ENCODE measurements at places on chromosomes 3 and 15.

- no peak for DNase-seq
Measured at GRCh38 chr15:70160803-70161565, 63.3 kb upstream of the TLE3 start.

DNA sequence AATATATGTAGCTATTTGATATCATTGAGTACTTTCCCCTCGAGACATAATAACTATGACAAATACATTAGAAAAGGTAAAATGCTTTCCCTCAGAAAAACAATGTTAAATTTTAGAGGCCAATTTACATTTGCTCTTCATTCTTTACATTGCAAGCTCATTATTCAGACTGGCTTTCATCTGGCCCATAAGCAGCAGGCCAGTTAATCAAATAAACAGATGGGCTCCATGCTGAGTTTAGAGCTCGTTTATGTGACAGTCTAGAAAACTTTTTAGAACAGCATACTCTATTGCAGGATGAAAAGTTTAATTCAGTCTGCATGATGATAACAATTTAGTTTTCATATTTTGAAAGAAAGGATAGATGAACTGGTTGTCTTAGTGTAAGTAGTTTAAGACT lies 150.6 kb downstream of the DUT start:
- DNase-seq, result no peak

- peak; percentile 64 for DNase-seq
Measured at GRCh38 chr15:85639752-85640381, 154.9 kb downstream of the KLHL25 start.

- DNase-seq, result no peak
Measured at GRCh38 chr3:134682196-134682880, 31.5 kb upstream of the KY start.

GRCh38 chr3:14863333-14864100 lies 44.8 kb downstream of the FGD5 start:
- no peak for DNase-seq

DNA sequence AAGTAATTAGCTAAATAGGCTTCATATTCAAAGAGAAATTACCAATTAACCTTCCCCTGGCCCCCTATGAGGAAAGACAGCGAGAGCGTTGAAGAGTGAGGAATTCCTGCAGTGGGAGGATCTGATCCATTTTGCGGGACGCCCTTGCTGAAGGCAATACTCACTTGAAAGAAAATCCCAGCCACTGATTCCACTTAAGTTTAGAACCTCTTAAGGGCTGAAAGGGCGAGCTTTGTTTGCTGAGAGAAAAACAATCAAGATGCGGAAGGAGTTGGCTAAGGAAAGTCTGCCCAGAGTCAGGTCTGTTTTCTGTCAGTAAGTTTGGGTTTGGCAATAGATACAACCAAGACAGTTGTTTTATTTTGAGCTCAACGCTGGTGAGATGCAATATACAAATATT lies 102.8 kb upstream of the GBE1 start:
- DNase-seq, result no peak

GRCh38 chr3:46285931-46286619 lies 43.8 kb downstream of the CCR3 start:
- no peak for DNase-seq

DNA sequence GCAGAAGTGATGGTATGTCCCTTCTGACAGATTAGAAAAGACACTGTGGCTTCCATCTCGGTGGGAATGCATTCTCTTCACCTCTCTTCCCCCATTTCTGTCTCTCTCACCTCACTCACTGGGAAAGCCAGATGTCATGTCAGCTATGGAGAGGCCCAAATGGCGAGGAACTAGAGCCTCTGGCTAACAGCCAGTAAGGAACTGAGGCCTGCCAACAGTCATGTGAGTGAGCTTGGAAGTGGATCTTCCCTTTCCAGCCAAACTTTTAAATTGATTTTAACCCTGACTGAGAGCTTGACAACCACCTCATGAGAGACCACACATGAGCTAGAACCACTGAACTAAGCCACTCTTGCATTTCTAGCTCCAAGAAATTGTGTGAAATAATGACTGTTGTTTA lies 35.2 kb upstream of the CDAN1 start:
- no peak for DNase-seq

DNA sequence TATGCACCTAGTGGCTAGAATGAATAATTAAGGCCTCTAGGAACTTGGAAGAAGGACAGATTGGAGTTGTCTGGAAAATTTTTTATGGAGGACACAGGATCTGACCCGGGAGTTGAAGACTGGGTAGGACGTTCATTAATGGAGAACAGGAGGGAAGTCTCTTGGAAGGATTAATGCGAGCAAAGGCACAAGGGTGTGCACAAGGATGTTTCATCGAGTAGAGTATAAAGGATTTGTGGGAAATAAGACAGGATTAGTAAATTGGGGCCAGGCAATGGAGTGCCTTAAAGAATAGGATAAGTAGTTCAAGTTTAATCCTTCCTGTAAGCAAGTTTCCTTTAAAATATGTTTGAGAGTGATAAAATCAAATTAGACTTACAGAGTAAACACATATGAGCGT lies 14.6 kb downstream of the LMOD3 start:
- no peak for DNase-seq

GRCh38 chr3:54773271-54773670 lies 154.6 kb downstream of the LRTM1 start:
- DNase-seq, result no peak

DNA sequence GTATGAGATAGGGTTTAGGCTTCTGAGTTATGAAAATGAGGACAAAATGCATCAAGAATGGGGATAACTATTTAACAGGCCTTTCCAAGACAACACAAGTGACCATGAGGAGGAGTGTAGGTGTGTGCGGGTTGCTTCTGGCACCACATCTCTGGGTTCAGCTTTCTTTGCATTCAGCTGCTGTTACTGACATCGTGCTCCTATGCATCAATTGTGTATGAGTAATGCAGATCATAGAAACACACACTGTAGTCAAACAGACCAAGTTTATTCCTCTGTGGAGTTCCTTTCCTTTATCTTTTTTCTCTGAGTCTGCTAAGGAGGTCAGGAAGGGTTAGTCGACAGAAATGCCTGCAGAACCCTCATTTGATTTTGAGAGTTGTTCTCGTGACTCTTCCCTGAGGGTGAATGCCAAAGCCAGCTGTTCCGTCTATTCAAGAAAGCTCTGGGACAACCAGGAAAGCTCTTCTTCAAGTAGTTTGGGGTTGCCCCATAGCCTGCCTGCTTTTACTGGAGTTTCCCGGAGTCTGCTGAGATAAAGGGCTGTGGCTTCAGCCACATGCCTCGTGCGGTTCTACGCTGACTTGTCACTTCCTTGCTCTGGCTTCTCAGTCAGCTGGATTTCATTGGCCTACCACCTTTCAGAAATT lies 136.7 kb upstream of the TLE3 start:
- DNase-seq, result peak; percentile 86

All from LHCN-M2 (cell line).